Regular cardiac myocyte (primary cell): ENCODE measurements at places on chromosomes 1 and 21. TPM values are rescaled to one million over a fixed set of nuclear protein-coding genes. Genes with fewer than 3 reads are reported as not detected.

Gene FNBP1L
- total RNA-seq = 10.5 and 22.0 TPM in 2 replicates

Gene SLC44A5
- total RNA-seq = 0.38 and 0.56 TPM in 2 replicates

Gene RHCE
- 1.2 and 1.7 TPM in 2 replicates for total RNA-seq

Gene OR2L3
- total RNA-seq = not detected in 2 replicates

Gene MIXL1
- total RNA-seq = not detected in 2 replicates

Gene SPATA46
- total RNA-seq = not detected in 2 replicates

Gene CNTN2
- under 0.01 TPM in 2 replicates for total RNA-seq

Gene FUBP1
- total RNA-seq = 76.7 and 148 TPM in 2 replicates

Gene TRPM2
- total RNA-seq = 0.28 TPM in 1 of 2 replicates, not detected in the other

Gene FAM151A
- total RNA-seq = not detected in 2 replicates

Gene TMEM54
- 25.9 and 43.4 TPM in 2 replicates for total RNA-seq

Gene S100A2
- 0.85 and 2.5 TPM in 2 replicates for total RNA-seq

Gene IFNLR1
- total RNA-seq = under 0.01 TPM in 2 replicates

Gene TRIM63
- under 0.01 TPM in 1 of 2 replicates, not detected in the other for total RNA-seq

Gene EPHA8
- total RNA-seq = not detected in 2 replicates

Gene NPL
- 2.0 and 2.1 TPM in 2 replicates for total RNA-seq

Gene SOD1
- total RNA-seq = 304 and 451 TPM in 2 replicates

Gene OR2AK2
- total RNA-seq = 0.28 TPM in 1 of 2 replicates, not detected in the other

Gene OR2T33
- total RNA-seq = not detected in 2 replicates

Gene BEST4
- total RNA-seq = under 0.01 and 0.28 TPM in 2 replicates

Gene PRR9
- not detected in 2 replicates for total RNA-seq

Gene SPRR4
- total RNA-seq = not detected in 2 replicates

Gene SPRR1A
- not detected in 2 replicates for total RNA-seq

Gene SH3D21
- total RNA-seq = 3.6 and 8.5 TPM in 2 replicates

Gene PDPN
- 0.77 and 1.1 TPM in 2 replicates for total RNA-seq

Gene PGLYRP4
- total RNA-seq = not detected in 2 replicates

Gene UCHL5
- total RNA-seq = 26.2 and 50.2 TPM in 2 replicates

Gene ECM1
- total RNA-seq = 8.2 and 13.8 TPM in 2 replicates

Gene BMP8B
- total RNA-seq = not detected in 2 replicates

Gene SYTL1
- under 0.01 TPM in 1 of 2 replicates, not detected in the other for total RNA-seq

Gene FBXO28
- total RNA-seq = 29.5 and 31.9 TPM in 2 replicates

Gene HOOK1
- under 0.01 TPM in 2 replicates for total RNA-seq

Gene ACOT11
- total RNA-seq = 2.3 and 4.4 TPM in 2 replicates

Gene TYW3
- 14.4 and 24.3 TPM in 2 replicates for total RNA-seq

Gene AGBL4
- not detected in 2 replicates for total RNA-seq

Gene COL8A2
- 0.58 and 2.0 TPM in 2 replicates for total RNA-seq

Gene A3GALT2
- total RNA-seq = 0.28 TPM in 1 of 2 replicates, not detected in the other
